CD4-positive, alpha-beta T cell treated with Interleukin-15 for 1 hour (primary cell): ENCODE measurements at places on chromosomes 12 and 14.

DNA sequence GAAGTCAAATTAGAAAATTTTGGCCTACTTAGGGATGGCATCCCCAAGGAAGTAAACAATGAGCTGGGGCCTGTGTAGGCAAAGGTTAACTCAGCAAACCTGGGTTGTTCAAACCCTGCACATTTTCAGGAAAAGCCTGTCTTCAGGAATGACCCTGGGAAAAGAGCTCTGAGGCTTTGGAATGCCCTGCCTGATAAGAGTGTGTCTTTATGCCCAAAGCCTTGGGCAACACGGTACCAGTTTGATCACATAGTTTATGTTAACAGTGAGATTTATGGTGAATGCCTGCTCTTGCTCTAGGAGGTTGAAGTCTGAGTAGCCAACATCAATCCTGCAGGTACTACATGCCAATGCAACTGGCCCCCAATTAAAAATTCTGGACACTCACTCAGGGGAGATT lies 28.2 kb upstream of the STAB2 start:
- no peak for DNase-seq

GRCh38 chr12:54762390-54762789 lies 91.9 kb upstream of the MUCL1 start:
- no peak for DNase-seq

DNA sequence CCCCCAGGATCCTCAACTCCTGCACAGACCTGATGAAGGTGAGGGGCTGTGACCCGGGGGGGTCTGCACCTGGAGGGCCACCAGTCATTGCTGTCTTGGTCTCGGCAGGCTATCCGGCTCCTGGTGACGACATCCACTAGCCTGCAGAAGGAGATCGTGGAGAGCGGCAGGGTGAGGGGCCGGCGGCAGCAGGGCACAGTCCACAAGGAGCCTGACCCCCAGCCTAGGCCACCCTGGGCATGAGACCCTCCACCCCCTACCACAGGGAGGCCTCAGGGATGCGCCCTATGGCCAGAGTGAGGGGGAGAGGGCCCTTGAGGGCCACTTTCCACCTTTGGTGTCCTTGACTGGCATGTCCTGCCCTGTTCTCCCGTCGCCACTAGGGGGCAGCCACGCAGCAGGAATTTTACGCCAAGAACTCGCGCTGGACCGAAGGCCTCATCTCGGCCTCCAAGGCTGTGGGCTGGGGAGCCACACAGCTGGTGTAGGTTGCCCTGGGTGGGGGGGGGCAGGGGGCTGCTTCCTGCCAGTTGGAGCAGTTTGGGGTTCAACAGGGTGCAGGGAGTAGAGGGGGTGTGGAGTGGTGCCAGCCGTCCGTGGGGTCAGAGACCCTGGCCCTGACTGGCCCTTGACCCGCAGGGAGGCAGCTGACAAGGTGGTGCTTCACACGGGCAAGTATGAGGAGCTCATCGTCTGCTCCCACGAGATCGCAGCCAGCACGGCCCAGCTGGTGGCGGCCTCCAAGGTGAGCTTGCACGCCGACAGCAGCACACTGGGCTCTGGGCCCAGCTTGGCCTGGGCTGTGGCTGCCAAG lies 25.0 kb downstream of the HIP1R start:
- DNase-seq, result peak; percentile 78

- DNase-seq, result no peak
Observed at GRCh38 chr12:132765361-132765760, 3.7 kb upstream of the ANKLE2 start.
